C1 segment of cervical spinal cord (tissue), 14 donors: ENCODE measurements at places on chromosomes 1 and 21.

DNA sequence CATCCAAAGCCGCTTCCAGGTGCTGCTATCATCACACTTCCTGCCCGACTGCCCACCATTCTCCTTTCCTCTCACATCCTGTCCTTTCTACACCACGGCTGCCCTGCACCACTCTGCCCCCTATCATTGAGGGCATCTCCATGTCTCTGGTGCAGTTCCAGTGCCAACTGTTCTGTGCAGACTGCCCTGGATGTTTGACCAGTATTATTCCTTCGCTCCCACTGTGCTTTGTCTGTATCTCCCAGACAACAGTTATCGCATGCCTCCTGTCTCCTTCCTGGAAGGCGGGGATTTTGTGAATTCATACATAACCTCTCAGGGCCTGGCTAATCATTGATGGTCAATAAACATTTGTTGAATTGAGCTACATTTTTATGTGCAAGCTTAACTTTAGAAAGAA lies 63.6 kb upstream of the GNG12 start:
- DNase-seq: no peak

GRCh38 chr1:114208106-114208505 lies 54.4 kb upstream of the SYT6 start:
- no peak for DNase-seq

DNA sequence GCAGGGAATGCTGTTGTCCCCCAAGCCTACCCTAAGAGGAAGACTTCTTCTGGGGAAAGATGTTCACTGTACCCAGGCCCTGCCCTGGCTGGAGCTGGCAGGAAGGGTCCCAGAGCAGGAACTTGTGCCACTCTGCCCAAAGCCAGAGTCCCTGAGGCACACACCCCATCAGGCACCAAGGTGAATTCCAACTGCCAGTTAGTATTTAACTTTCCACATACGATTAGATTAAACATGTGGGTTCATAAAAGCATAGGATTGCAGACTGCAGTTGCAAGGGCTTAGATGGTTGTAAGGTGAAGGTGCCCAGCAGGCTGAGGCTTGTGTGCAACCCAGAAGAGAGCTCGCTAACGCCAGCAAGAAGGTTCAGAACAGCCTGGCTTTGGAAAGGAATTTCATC lies at the start of gene KCNE2:
Gene KCNE2 (plus strand): TSS at position 274 of the 400 bp plus-strand sequence. CDS start 6,473 bp downstream, outside the sequence.
- DNase-seq: no peak

DNA sequence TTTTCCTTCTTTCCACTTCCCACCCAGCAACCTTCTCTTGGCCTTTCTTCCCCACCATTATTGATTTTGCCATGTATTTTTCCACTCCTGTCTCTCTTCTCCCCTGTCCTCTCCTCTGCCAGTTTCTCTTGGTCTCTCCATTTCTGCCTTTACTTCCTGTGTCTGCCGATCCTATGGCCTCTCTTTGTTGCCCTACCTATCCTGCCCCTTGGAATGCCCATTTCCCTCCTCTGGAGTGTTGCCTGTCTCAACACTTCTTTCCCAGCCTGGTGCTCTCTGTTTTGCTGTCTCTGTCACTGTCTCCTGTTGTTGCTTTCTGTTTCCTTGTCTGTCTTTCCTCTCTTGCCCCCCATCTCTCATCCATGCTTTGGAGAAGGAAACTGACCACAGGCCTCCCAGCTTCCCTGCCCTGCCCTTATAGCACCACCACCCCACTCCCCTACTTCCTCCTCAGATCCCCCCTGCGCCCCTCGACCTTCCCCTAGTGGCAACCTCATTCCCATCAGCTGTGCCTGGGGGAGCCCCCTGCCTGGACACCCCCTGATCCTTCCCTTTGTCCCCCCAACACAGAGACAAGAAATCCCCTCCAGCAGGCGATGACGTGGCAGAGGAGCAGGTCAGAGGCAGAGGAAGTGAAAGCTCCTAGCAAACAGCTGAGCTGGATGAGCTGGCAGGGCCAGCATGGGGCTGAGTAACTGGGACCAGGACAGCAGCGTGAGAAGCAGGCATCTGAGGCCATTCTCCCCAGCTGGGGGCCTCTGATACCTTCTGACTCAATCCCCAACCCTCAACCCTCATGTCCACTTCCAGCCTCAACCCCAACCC lies 6.6 kb upstream of the ETV3L start:
- DNase-seq: peak; percentile 25

DNA sequence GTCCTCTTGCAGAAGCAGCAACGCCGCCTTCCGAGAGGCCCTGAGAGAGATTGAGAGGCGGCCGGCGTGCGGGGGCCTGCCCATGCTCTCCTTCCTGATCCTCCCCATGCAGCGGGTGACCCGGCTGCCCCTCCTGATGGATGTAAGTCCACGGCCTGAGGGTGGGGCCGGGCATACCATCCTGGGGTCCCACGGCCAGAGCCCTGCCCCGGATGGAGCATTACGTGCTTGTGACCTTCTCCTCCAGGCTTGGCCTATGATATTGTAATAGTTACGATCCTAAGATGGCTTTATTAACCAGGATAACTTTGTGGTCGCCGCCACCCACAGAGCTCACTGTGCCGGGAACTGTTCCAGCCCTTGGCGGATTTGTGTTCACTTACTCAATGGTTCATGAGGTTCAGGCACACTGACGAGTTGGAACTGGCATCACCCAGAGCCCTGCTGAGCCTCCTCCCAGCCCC lies 18.9 kb downstream of the ARHGEF16 start:
- no peak for DNase-seq

DNA sequence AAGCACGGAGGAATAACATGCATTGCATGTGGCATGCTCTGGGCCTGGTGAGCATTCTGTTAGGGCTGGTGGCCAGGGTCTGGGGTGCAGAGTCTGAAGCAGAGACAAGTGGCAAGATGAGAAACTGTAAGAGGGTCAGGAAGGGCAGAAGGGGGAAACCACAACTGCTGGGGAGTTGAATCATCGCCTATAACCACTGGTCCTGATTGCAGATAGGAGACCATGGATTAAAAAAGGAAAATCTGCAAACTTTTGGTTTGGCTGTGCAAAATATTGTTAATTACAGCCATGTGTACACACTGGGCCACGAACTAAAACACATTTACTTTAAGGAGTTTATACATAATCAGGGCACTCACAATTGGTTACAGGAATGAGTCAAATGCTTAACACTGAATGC lies 76.6 kb downstream of the TGFBR3 start:
- DNase-seq: no peak

- DNase-seq: no peak
Measured at GRCh38 chr1:153616917-153617311, 789 bp upstream of the S100A14 start.

GRCh38 chr21:44703731-44704635 lies 7.0 kb downstream of the KRTAP10-12 start:
- no peak for DNase-seq

- DNase-seq: no peak
Measured at GRCh38 chr1:238119060-238119459, 228.3 kb upstream of the ZP4 start.

DNA sequence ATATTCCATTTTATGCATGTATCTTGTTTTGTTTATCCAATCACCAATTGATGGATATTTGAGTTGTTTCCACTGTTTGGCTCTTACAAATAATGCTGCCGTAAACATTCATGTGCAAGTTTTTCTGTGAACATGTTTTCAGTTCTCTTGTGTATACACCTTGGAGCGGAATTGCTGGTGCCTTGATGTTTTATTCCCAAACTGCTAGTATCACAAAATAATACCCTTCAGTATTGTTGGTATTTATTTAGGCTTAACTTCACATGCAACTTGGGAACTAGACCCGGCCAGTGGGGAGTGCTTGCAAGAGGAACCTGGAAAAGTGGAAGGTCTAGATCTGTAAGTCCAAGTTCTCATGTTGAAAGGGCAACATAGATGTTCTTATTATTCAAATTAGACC lies 115.9 kb downstream of the CRYAA start:
- no peak for DNase-seq

- DNase-seq: no peak
Measured at GRCh38 chr1:150895618-150896017, 8.7 kb downstream of the CTXND2 start.

DNA sequence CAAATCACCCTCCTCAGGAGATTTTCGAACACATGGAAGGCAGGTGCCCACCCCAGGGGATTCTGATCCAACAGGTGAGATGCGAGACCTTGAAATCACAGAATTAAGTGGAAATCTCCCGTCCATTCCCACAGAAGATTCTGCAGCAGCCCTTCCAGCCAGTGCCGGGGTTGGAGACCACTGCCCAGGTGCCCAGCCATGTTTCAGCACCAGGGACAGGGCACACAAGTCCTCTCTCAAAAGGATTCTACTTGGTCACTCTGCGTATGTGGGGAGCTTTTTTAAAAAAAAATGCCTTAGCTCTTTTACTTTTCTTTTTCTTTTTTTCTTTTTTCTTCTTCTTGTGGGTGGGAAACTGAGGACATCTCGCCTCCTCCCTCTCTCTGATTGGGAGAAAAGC lies 80.7 kb downstream of the VWA5B1 start:
- no peak for DNase-seq

DNA sequence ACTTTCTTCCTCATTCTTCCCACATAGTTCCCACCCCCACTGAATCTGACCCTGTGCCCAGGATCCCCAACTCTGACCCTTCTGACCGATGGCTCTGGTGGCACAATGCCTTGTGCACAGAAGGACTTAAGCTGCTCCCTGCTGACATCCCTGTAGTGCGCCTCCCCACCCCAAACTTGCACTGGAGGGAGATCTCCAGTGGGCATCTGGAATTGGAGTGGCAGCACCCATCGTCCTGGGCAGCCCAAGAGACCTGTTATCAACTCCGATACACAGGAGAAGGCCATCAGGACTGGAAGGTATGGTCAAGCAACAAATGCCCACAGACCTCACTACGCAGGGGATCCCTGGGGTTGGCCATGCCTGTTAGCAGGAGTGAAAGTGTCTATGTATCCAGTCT lies 9.0 kb downstream of the MPL start:
- no peak for DNase-seq

DNA sequence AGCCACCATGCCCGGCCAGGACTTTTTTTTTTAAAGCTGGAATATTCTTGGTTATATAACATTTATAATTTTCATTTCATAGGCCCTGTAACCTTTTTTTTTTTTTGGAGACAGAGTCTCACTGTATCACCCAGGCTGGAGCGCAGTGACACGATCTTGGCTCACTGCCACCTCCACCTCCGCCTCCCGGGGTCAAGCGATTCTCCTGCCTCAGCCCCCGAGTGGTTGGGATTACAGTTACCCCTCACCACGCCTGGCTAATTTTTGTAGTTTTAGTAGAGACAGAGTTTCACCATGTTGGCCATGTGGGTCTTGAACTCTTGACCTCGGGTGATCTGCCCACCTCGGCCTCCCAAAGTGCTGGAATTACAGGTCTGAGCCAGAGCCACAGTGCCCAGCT lies 12.6 kb downstream of the ZYG11B start:
- no peak for DNase-seq

- DNase-seq: no peak
Measured at GRCh38 chr1:221394011-221394544, 347.8 kb downstream of the DUSP10 start.

DNA sequence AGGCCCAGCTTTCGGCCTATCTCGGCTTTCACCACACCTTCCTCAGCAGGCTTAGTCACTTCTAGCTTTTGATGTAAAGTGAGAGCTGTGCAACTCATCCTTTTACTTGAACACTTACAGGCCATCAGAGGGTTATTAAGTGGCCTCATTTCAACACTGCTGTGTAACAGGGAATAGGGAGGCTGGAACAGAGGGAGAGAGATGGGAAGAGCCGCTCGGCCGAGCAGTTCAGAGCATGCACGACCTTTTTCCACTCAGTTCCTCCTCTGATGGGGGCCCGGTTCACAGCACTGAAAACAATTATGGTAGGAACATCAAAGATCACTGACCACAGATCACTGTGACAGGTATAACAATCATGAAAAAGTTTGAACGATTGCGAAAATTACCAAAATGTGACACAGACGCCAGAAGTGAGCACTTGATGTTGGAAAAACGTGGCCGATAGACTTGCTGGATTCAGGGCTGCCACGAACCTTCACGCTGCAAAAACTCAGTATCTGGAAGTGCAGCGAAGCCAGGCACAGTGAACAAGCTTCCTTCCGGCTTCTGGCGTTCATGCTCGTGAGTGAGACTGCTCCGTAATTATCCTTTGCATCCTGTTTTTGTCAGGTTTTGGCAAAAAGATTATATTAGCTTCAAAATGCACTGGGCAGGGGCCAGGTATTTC lies 28.6 kb downstream of the AGPAT3 start:
- no peak for DNase-seq

DNA sequence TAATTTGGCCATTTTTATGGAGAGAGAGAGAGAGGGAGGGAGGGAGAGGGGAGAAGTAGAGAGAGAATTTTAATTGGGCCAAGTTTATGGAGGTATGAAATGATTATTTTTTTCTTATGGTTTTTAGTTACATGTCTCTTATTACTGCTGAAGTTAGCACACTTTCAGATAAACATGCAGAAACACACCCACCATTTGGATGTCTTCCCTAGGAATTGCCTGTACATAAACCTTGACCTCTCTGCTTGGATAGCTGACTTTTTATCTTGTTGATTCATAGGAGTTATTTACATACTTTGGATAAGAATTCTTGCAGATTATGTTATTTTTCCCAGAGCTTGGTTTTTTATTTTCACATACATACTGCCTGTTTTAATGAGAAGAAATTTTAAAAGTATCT lies 310.2 kb upstream of the ADAMTS5 start:
- DNase-seq: no peak

DNA sequence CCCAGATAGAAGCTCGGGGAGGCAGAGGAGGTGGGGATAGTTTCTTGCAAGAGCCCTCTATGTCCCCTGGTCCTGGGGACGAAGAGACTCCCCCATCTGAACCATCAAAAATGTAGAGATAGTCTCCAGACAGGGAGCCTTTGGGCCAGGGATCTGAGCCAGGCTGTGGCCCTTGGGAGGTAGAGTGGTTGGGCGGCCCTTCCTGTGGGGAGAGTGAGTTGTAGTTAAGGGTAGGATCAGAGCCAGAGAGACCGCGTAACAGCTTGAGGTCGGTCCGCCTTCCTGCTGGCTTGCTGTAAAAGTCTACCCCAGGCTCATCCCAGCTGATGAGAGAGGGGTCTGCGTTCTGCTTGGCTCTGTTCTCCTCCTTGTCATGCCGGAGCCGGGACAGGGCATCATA lies 25.3 kb downstream of the PIK3C2B start:
- DNase-seq: no peak

DNA sequence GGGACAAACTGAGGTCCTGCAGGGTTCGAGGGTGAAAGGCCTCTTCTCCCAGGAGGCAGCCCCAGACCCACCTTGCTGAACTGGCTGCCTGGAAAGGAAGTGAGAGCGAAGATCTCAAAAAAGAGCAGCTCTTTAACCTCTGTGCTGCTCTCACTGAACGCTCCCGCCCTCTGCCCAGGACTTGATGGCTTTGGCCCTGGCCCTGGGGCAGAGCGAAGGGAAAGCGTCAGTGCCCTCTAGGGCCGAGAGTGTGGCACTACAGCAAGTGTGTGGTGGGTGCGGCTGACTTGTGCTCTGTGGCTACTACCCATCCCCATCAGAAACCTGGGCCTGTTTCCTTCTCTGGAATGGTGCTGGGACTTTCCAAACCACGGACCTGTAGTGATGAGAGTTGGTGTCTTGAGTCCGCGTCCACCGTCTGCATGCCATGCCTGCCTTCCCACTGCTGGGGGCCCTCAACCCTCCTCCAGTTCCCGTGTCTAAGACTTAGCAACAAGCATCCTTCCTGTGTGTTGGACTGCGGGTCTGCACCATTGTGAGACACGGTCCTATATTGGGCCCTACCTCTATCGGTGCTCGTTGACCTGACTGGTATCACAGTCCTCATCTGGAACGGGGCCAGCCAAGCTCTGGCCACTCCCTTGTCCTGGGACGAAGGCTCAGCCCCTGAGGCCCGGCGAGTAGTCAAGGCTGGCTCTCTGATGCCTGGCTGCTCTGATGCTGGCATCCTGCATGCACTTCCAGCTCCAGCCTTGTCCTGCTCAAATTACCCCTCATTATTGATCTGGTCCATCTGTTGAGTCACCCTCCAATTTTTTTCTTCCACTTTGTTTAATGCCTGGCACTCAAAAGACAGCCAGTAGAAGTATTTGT lies 180.3 kb downstream of the DISC1 start:
- peak; percentile 44 for DNase-seq
